Karpas-422 (cell line): ENCODE measurements at places on chromosomes 6 and 20.
A peak's percentile ranks its signal among the peaks of the same experiment; 100 is the strongest.

DNA sequence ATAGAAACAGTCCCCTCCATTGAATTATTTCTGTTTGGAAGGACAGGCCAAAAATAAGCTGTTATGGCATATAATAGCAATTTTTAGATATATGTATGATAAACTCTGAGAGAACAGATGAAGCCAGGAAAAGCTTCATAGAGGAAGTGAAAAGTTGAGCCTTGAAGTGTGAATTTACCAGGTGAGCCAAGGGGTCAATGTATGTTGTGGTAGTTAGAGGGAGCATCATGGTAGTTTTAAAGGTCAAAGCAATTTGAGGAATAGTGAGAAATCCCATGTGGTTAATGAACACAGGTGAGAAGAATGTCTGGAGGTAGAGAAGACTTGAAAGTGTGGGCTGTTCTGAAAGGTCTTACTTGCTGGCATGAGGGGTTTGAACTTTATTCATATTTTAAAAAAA, 47.0 kb downstream of the COL19A1 start:
- no peak for DNase-seq

- DNase-seq: no peak
Observed at GRCh38 chr6:9517806-9518205, 897.1 kb downstream of the TFAP2A start.

DNA sequence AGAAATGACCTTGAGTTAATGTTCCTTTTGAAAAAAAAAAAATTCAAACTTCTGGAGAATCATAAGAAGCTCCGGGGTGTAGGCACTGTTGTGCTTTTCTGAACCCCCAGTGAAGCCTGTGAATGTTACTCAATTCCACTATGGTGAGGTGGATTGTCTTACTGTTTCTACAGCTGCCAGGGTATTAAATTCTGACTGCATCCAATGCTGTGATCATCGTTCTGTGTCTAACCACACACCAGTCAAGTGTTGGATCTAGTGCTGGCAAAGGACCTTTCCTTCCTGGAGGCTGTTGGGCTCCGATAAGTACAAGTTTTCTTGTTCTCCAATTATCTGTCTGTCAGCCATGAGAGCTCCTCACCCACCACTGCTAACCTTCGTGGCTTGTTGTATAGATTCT, 162.0 kb upstream of the EPHA7 start:
- DNase-seq: no peak

DNA sequence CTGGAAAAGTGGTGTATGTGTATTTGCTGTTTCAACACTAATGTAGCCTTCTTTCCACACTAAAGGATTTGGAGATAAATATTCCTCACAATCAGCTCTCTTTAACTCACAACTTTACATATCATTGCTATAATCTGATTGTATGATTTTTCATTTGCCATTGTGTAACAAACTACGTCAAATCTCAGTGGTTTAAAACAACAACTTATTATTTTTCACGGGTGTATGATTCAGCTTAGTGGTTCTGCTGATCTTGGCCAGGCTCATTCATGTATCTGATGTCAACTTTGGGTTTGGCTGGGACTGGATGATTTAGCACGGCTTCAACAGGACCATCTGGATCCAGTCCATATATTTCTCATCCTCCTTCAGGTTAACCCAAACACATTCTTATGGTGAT, 55.4 kb upstream of the TMX4 start:
- no peak for DNase-seq

- DNase-seq: no peak
Observed at GRCh38 chr20:58312836-58313235, 3.3 kb downstream of the RAB22A start.

- no peak for DNase-seq
Observed at GRCh38 chr6:116190550-116190949, 63.3 kb downstream of the TSPYL4 start.

DNA sequence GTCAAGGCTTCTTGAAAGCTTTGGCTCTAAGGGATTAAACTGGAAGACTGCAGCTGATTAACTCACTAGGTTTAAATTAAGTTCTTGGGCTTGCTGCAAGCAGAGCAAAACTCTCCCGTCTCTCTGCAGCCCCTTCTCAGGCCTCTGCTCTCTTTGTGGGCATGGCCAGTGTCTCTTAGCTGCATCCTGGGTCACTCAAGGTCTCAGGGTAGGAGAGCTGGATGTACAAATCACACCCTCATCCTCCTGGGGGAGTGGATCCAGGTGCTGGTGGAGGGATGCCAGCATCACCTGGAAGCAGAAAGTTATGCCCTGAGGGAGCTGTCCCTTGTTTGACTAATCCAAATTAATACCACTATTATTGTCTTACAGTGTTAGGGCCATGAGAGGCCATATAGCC, 35.8 kb downstream of the GCM1 start:
- DNase-seq: no peak

DNA sequence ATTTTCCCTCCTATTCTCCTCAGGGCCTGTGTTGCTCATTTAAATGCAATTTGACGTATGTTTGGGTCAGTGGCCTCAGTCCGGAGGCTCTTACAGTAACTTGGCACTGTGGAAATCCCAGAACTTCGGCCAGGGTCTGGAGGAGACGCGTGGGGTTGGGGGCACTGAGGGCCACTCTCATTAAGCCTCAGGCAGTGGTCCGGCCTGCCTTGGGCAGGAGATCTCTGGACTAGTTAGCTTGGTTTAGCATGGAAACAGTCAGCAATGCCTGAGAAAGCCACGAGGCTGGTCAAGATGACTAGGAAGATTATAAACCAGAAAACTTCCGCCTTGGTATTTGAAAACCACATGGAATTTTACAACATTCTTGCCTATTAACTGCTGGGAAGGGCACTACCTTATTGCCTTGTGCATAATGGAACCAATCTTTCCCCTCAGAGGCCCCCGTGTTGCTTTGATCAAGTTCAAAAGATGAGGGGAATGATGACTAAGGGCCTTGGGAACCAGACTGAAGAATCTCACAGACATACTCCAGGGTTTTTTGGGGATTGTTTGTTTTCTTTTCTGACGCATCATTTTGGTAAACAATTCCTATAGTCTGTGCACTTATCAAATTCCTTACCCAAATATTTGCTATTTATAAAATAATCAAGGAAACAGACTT, 206.0 kb upstream of the PREP start:
- DNase-seq: no peak

DNA sequence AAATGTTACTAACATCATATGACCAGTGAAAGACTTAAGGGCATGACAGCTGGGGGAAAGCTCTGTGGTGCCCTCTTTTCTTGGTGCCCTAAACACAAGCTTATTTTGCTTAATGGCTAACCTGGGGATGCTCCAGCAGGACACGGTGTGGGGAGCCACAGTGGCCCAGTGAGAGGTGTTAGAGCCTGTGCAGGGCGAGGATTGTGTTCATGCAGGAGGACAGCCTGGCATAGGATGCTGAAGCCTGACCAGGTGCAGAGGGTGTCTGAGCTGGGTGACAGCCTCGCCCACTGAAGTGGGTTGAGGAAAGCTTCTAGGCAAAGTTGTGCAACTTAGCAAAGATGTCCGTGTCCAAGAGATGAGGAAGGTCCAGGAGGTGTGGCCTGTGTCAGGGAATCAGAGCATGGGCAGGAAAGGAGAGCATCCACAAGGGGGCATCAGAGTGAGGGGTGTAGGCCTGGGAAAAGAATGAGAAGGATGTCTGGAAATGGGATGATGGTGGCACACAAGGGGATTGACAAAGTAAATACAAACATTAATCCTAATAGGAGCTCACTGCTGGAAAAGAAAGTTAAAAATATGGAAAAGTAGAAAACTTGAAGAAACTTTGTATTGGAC, 33.9 kb downstream of the SLC17A4 start:
- DNase-seq: peak; percentile 76

DNA sequence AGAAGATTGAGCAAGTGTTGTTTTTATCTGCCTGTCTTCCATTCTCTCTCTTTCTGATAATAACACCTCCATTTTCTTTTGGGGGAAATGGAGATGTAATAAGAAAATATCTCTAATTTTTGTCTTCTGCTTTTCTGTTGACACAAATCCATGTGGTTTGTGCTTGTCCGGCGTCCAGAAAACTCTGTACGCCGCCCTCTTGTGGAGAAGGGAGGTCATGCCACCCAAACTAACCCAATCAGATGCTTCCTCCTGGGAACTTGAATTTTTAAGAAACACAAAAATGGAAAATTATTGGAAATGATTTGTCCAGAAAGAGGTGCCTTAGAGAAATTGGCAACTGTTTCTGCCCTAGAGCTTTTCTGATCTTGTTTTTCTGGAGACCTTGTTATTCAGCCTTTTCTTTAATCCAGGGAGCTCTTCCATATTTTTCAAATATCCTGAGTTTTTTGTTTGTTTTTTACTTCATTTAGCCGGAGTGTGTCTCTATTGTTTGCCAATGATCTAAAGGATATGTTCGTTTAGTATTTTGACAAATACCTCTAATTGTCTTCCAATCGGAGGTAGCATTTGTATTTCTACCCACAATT, 17.8 kb upstream of the FNDC1 start:
- peak; percentile 83 for DNase-seq

- no peak for DNase-seq
Observed at GRCh38 chr6:143867236-143867635, 3.0 kb downstream of the ZC2HC1B start.

DNA sequence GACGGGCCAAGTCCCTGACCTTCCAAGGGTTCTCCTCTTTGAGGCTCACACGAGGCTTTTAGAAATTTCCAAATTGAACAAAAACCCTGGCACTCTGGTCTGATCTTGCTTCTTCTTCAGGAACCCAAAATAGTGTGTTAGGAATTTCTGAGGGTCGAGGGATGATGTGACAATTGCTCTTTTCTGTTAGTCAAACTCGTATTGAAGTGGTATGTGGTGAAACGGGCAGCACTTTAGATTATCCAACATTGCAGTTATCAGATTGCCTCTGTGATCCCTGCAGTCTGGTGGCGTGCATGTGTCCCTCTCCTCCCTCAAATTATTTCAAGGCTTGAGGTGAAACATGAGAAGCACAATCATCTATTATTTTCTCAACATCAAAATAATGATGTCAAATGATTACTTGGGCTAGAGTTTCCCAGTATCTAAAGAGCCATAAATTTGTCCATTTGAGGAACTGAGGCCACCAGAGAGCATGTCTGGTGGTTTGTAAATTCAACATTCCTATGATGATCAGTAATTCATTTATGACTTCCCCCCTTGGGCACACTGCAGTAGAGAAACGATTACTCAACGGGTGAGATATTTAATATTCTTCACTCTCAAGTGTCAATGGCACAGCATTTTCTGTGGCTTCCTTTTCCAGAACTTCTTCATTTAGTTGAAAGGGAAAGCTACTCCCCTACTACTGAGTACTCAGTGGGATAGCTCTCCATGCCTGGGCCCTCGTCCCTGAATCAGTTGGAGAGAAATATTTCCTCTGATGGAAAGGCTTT, 308.6 kb upstream of the MAP3K7 start:
- no peak for DNase-seq

DNA sequence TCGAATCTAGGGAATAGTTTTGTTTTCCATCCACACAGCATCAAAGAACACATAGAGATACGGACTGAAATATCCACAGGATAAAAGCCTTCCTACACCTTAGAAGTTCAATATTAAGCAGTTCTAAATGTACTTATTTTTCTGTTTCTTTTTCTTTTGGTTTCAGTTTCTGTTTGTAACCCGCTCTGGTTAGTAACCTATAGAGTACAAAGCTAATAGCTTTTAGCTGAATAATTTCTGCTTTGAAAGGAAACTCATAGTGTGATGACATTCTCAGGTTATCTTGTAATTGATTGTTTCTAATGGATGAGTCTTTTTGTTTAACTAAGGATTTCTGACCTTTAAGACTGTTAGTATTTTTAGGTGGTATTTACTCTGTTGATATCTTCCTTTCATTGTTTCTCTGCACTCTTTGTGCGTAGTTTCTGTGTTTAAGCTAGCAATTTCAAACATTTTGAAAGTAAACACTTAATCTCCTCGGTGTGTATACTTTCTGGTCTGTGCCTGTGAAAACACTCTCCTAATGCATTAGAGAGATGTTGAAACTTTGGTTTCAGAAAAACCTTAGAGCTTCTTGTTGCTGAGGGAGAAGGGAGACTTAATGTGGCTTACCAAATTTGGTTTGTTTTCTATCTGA, 385.5 kb downstream of the HDGFL1 start:
- no peak for DNase-seq

DNA sequence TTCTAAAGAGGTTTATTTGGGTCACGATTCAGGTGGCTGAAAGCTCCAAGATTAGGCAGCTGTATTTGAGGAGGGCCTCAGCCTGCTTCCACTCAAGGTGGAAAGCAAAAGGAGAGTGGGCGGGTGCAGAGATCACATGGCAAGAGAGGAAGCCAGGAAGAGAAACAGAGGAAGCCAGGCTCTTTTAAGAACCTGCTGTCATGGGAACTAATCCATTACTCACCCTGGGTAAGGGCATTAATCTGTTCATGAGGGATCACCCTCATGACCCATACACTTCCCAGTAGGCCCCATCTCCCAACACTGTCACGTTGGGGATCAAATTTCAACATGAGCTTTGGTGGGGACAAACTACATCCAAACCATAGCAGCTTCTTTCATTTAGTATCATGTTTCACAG, 53.9 kb downstream of the DHX35 start:
- no peak for DNase-seq

DNA sequence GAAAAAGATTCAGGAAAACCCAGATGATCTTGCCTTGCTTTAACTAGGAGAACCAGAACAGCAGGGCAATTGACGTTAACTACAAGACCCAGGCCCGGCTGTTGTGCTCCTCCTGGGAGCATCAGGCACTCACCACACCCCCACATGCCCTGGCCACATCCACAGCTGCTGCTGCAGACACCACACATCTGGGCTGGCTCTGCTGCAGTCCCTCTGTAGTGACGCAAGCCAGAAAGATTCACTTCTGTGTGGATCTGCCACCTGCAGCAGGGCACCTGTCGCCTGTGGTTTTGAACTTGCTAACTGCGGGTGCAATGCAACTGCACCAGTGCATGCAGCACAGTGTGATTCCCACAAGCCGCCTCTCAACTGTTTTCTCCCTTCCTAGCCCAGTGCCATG, 228.8 kb downstream of the SYNDIG1 start:
- peak; percentile 48 for DNase-seq

GRCh38 chr20:63701329-63702035, 5.0 kb downstream of the TNFRSF6B start:
- DNase-seq: no peak

GRCh38 chr20:389220-389619, 8.7 kb downstream of the TRIB3 start:
- no peak for DNase-seq

GRCh38 chr6:15458021-15458459, 204.8 kb downstream of the DTNBP1 start:
- DNase-seq: no peak

DNA sequence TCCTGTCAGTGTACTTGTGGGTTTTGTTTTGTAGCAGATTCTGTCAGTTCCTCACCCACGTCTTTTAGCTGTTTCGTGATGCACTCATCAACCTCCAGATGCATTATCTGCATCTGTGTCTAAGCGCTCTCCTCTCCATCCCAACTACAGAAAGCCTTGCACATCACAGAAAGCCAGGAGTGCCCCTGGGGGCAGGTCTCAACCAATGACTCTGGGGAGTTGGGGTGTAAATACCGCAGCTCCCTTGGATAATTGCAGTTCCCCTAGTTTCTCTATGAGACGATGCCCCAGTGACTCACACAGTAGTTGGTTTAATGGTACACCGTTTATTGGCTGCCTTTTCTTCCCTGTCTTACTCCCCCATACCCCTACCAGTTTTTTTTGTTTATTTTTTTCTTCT, 158.1 kb downstream of the SOX4 start:
- no peak for DNase-seq

- no peak for DNase-seq
Observed at GRCh38 chr20:20395903-20396568, 28.1 kb downstream of the INSM1 start.
